Kidney (tissue), 22 donors: ENCODE measurements at places on chromosomes 1 and 21. TPM values are rescaled to one million over a fixed set of nuclear protein-coding genes. Genes with fewer than 3 reads are reported as not detected.

DNA sequence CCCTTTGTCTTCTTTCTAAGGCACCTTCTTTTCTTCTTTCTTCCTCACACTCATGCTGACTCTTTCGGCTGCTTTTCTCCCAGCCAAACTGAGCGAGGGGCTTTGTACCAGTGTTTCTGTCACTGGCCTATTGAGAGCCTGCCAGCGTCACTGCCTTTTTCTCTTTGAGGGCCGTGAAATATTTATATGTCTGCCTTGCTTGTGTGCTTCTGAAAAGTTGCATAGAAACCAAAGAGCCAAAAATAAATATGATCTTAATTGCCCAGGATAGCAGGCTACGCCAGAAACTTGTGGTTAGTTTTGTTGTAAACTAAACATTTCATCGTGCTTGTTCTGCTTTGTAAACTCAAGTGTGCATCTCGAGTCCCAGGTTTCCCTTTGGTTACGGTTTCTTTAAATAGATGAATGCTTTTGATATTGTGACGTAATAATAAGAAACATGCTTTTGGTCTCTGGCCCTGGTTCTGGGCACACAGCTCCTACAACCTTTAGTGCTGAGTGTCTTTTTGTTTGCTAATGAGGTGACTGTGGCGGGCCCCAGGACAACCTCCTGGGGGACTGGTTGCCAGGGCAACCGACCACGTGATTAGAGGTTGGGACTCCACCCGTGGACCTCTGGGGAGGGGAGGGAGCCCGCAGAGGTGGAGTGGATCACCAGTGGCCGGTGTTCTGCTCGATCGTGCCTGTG is 10.8 kb downstream of the SLC37A1 start:
- H3K4me3 ChIP-seq, result peak overlapping the region; percentile 10
- peak; percentile 30 for DNase-seq
- H3K4me1 ChIP-seq, result peaks cover 15% of the 10 kb centered on the region
- H3K27me3 ChIP-seq, result no peaks in the 10 kb centered on the region
- H3K27ac ChIP-seq, result no peak overlapping the region

- peaks cover 8% of the 10 kb centered on the region for H3K4me1 ChIP-seq
- H3K27ac ChIP-seq, result no peak overlapping the region
- no peaks in the 10 kb centered on the region for H3K27me3 ChIP-seq
- H3K4me3 ChIP-seq, result no peak overlapping the region
Observed at GRCh38 chr21:42151148-42151947, 67.6 kb upstream of the ABCG1 start.

- no peak for DNase-seq
- H3K36me3 ChIP-seq, result no peaks in the 10 kb centered on the region
- no peak overlapping the region for H3K27ac ChIP-seq
- H3K27me3 ChIP-seq, result no peaks in the 10 kb centered on the region
- no peak overlapping the region for H3K4me3 ChIP-seq
- H3K4me1 ChIP-seq, result no peaks in the 10 kb centered on the region
Observed at GRCh38 chr1:158506369-158506987, 34.5 kb downstream of the OR10R2 start.

DNA sequence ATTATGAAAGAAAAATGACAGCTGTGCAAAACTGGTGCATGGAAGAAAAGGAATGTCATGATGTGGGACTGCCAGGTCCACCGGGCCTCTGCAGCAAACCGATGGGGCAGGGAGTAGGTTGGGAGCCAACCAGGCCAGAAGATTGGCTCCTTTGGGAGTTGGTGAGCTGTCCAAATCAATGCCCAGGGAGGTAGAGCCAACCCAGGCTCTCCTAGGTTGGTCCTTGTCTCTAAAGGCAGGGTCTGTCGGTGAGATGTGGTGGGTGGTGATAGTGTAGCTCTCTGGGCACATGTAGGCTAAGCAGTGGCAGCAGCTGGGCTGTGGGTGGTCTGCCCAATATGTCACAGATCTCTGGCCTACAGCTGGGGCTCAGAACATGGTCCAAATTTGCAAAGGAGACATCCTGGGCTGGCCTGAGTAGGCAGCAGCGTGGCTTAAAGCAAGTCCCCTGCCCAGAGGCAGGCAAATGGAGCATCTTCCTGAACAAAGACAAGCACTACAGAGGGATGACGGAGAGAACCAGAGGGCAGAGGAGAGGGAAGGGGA is 61.2 kb upstream of the PRDX6 start:
- no peaks in the 10 kb centered on the region for H3K27me3 ChIP-seq
- H3K27ac ChIP-seq, result no peak overlapping the region
- no peak for DNase-seq
- no peaks in the 10 kb centered on the region for H3K36me3 ChIP-seq
- H3K4me3 ChIP-seq, result no peak overlapping the region

- H3K4me3 ChIP-seq, result no peak overlapping the region
- H3K27ac ChIP-seq, result no peak overlapping the region
- no peak for DNase-seq
Observed at GRCh38 chr1:235582130-235582529, 67.5 kb downstream of the GNG4 start.

DNA sequence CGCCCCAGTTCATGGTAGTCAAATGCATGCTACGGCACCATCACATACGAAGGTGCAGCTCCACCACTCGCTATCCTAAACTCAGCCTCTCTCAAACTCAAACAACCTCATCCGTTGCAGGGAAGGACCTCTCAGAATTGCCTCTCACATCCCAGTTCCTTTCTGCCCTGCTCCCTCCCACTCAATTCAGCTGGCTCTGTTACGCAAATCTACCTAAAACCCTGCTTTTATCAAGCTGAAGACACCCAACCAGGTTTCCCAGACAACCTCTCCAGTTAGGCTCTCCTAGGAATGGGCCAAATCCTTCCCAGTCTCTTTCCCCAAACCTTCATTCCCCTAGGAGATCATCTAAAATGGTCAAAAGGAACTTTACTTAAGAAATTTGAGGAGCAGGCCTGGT is 62.9 kb downstream of the CLSTN1 start:
- H3K4me1 ChIP-seq, result no peaks in the 10 kb centered on the region
- no peak overlapping the region for H3K4me3 ChIP-seq
- H3K27me3 ChIP-seq, result no peaks in the 10 kb centered on the region
- no peak overlapping the region for H3K27ac ChIP-seq

GRCh38 chr1:162046921-162047320 is 22.6 kb upstream of the NOS1AP start:
- H3K27ac ChIP-seq, result no peak overlapping the region
- no peaks in the 10 kb centered on the region for H3K27me3 ChIP-seq
- no peaks in the 10 kb centered on the region for H3K4me1 ChIP-seq
- no peaks in the 10 kb centered on the region for H3K36me3 ChIP-seq
- no peak overlapping the region for H3K4me3 ChIP-seq

DNA sequence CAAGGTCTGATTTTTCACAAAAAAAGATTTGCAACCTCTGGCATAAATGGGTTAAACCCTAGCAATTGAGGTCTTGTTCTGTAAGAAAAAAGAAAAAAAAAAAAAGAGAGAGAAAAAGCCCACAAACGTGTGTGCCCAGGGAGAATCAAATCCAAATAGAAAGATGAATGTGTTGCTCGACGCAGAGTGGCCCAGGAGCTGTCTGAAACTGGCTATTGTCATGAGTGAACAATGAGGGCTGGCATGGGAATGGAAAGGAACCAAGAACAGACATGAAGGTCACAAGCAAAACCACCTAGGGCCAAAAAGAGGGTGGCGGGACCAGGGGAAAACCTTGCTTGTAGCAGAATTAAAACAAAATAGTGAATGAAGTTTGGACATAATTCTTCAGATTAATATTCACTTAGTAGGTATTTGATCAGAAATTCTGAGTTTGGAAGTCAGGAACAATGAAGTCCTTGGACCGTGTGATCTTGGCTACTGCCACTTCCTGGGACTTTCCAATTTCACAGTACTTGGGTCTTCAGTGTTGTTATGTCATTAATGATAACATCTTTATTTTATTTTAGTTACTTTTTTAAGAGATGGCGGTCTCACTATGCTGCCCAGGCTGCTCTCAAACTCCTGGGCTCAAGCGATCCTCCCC is 3.1 kb downstream of the ENO1 start:
- peak overlapping the region; percentile 46 for H3K27ac ChIP-seq
- H3K4me3 ChIP-seq, result no peak overlapping the region
- H3K36me3 ChIP-seq, result peaks cover 36% of the 10 kb centered on the region
- DNase-seq, result no peak
- no peaks in the 10 kb centered on the region for H3K27me3 ChIP-seq

- no peaks in the 10 kb centered on the region for H3K4me1 ChIP-seq
- H3K27me3 ChIP-seq, result no peaks in the 10 kb centered on the region
- H3K27ac ChIP-seq, result no peak overlapping the region
- no peak for DNase-seq
- no peak overlapping the region for H3K4me3 ChIP-seq
Observed at GRCh38 chr1:237124856-237125462, 83.0 kb downstream of the RYR2 start.

- no peak for DNase-seq
- no peaks in the 10 kb centered on the region for H3K4me1 ChIP-seq
- peaks cover 2% of the 10 kb centered on the region for H3K27me3 ChIP-seq
- no peak overlapping the region for H3K4me3 ChIP-seq
- H3K36me3 ChIP-seq, result no peaks in the 10 kb centered on the region
Observed at GRCh38 chr1:110594456-110595352, 11.5 kb downstream of the KCNA2 start.

DNA sequence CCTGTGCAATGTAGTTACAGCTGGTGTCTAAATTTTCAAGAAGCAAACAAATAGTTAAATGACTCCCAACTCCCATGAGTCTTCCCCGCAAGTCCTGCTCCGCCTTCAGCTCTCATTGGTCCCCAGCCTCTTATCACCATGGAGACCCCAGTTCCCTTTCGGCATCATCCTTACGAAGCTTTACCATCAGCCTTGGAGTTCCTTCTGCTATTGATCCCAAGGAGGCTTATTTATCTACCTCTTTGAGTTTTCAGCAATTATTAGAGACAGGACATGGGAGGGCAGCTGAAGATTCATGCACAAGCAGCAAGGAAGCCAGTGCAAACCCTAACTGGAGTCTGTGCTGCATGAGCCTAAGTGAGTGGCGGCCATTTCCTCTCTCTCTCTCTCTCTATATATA is 12.3 kb downstream of the KCNA2 start:
- DNase-seq, result no peak
- peaks cover 2% of the 10 kb centered on the region for H3K27me3 ChIP-seq
- no peak overlapping the region for H3K4me3 ChIP-seq
- no peak overlapping the region for H3K27ac ChIP-seq
- H3K4me1 ChIP-seq, result no peaks in the 10 kb centered on the region
- H3K36me3 ChIP-seq, result no peaks in the 10 kb centered on the region

DNA sequence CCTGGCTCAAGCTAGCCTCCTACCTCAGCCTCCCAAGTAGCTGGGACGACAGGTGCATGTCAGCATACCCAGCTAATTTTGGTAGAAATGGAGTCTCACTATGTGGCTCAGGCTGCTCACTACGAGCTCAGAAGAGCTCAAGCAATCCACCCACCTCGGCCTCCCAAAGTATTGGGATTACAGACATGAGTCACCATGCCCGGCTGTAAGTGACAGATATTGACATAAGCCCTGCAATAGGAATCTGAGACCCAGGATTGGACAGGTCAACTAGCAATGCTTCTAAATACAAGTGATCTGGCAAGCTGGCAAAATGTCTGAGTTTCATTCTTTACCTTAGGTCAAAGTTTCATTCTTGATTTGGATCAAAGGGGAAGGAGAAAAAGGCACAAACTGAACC is 40.5 kb upstream of the H6PD start:
- no peak overlapping the region for H3K27ac ChIP-seq
- peaks cover 3% of the 10 kb centered on the region for H3K27me3 ChIP-seq
- H3K36me3 ChIP-seq, result no peaks in the 10 kb centered on the region

DNA sequence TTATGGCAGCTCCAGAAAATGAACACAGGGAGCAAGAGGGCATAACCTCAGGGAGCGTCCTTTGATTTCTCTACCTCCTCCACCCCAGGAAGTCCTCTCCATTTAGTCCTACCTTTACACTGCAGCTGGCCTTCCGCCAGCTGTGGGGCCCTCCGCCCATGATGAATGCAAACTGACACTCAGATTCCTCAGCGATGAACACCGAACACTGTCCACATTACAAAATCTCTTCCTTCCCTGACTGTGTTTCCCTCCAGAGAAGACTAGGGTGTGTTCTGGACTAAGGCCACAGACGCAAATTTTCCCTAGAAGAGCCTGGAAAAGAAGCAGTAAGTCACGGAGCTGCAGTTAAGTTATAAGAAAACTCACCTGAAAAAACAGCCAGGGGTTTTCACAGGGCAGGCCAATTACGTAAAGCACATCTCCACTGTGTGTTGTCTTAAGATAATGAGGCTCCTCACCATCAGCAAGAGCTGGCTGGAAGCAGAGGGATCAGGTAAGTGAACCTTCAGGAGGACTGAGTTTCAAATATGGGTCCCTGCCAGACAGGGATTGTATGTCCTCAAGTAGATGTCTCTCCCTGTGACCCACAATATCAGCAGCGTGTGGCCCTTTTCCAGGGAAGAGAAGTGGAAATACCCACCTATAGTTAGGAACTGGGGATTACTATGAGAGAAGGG is 46.3 kb upstream of the ATP1B1 start:
- peaks cover 6% of the 10 kb centered on the region for H3K4me1 ChIP-seq
- no peak for DNase-seq
- no peaks in the 10 kb centered on the region for H3K36me3 ChIP-seq

- DNase-seq, result peak; percentile 68
- H3K27ac ChIP-seq, result peak overlapping the region; percentile 66
- H3K36me3 ChIP-seq, result no peaks in the 10 kb centered on the region
- H3K4me3 ChIP-seq, result peak overlapping the region; percentile 76
- H3K27me3 ChIP-seq, result no peaks in the 10 kb centered on the region
Observed at GRCh38 chr1:147600119-147601111, 59.1 kb downstream of the BCL9 start.

DNA sequence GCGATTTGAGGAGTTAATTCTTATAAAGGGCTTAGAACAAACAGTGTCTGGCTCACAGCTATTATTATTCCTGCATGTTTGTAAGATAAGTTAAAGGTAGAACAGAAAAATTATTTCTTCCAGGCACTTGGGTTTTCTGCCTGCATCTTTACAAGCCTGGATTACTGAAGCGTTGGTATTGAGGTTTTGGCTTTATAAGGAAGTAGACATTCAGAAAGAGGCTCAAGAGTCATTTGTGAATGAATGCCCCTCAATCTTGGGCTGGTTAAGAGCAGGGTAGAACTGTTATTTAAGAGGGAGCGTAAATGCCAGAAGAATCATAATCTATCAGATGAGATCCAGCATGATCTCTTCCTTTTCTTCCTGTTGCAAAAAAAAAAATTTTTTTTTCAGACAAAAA is 77.3 kb upstream of the ARID1A start:
- H3K4me3 ChIP-seq, result no peak overlapping the region
- H3K4me1 ChIP-seq, result no peaks in the 10 kb centered on the region
- no peaks in the 10 kb centered on the region for H3K27me3 ChIP-seq
- DNase-seq, result peak; percentile 18
- H3K27ac ChIP-seq, result no peak overlapping the region

GRCh38 chr21:42392731-42393442 is 3.0 kb downstream of the TMPRSS3 start:
- no peaks in the 10 kb centered on the region for H3K4me1 ChIP-seq
- H3K27me3 ChIP-seq, result no peaks in the 10 kb centered on the region
- no peak overlapping the region for H3K4me3 ChIP-seq
- DNase-seq, result no peak
- no peak overlapping the region for H3K27ac ChIP-seq

Gene SLC6A17
- 2.3 TPM for total RNA-seq

Gene RAB7B
- 2.0 TPM for total RNA-seq

Gene CYYR1
- total RNA-seq, result 23.4 TPM

Gene EXO1
- 0.69 TPM for total RNA-seq

Gene PCAT6
- 2.0 TPM for total RNA-seq

Gene OLIG2
- total RNA-seq, result not detected

Gene CELA3A
- not detected for total RNA-seq

Gene KIF21B
- 5.6 TPM for total RNA-seq
